ENCODE measurements at places on chromosomes 11 and 22.

DNA sequence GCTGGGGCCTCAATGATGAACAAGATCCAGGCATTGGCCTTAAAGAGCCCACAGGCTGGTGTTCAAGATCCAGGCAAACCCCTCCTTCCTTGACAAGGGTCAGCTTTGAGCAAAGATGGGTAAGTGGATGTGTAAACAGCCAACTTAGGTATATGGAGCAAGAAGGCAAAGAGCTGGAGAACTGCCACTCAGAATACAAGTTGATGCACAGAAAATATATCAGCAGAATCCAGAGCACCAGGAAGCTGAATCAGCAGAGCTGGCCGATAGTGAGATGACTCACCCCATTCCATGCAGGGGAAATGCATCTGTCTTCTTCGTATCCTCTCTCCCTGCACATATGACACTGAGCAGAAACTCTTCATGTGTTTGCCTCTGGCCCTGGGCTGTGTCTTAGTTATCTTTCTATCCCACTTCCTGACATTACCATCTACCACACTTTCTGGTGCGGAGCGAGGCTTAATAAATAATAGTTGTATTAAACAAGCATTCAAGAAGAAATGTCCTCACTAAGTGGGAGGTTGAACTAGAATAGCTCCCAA, 57.8 kb downstream of the ENDOD1 start:
- no peak for DNase-seq

DNA sequence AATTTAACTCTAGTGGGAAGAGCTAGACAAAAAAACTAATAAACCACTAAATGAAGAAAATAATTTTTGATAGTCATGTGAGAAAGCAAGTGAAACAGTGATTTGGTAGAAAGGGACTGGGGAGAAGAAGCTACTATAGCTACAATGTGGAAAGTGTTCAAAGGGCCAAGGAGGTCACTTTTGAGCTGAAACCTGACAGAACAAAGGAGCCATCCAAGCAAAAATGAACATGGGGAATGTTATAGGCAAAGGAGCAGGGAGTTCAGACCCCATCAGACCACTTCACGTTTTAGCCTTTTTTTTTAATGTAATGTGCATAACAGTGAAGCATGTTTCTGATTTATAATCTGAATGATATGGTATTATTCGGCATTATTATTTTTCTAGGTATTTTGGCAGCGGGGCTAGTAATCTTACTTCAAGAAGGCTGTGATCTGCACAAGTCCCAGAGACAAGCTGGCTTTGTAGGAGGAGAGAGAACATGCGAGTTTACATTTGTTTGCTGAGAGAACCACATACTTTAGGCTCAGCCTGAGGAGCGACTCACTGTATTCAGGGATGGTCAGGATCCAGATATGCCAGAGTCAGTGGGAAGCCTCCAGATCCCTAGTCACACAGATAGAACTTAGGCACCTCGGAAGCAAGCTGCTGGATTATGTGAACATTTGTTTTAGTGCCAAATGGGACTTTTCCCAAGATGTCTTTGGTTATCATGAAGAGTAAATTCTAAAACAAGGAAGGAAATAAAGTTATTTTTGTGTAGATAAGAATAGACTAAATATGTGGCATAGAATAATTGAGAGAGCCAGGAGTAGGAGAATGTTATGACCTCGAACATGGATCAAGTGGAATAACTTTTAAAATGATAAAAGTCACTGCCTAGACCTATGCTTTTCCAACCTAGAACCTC, 118.6 kb downstream of the TRIM44 start:
- DNase-seq, result no peak

GRCh38 chr22:42269432-42270175, 849 bp downstream of the TCF20 start:
- peak; percentile 51 for DNase-seq

DNA sequence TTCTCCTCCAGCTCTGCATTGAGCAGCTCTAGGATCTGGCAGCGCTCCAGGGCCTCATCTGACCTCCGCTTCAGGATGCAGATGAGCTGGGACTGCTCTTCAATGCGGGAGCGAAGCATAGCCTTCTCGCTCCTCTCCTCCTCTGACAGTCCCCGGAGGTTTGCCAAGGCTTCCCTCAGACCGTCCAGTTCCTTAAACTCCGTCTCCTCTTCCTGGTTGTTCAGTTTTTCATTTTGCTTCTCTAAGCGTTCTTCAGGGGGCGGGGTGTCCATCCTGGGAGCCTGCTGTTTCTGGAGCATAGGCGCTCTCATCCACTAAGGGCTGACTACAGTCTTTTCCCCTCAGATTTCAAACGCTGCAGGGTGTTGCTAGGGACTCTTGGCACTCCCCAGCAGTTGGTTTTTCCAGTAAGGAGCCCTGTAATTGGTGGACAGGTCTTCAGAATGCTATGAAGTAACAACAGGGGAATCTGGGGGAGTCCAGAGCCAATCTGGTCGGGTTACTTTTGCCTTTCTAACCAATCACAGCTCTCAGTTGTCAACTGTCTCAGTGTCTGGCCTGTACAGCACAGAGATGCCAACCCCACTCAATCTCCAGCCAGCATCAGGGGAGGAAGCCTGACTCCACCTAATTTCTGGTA, at the start of gene CCDC89:
CCDC89 (minus strand) TSS at position 376 of the 640 bp plus-strand sequence; CDS start at position 311, 65 bp downstream.
- peak; percentile 76 for DNase-seq

- DNase-seq, result no peak
Measured at GRCh38 chr11:102120437-102120973, 10.3 kb downstream of the YAP1 start.

DNA sequence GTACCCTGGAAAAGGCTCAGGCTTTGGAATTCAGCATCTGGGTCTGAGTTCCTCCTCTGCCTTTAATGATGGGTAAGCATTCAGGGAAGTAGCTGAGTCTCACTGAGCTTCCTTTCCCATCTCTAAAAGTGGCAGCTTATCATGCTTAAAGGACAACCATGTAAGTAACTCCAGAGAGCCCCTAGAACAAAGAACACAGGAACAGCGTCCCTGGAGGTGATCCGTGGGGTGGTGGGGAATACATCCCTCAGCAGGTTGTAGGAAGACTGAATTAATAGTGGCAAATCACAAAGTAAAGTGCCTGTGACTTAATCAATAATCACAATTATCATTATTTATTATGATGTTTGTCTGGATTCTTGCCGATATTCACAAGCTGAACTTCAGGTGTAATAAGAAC, 114.7 kb upstream of the ISX start:
- no peak for DNase-seq

DNA sequence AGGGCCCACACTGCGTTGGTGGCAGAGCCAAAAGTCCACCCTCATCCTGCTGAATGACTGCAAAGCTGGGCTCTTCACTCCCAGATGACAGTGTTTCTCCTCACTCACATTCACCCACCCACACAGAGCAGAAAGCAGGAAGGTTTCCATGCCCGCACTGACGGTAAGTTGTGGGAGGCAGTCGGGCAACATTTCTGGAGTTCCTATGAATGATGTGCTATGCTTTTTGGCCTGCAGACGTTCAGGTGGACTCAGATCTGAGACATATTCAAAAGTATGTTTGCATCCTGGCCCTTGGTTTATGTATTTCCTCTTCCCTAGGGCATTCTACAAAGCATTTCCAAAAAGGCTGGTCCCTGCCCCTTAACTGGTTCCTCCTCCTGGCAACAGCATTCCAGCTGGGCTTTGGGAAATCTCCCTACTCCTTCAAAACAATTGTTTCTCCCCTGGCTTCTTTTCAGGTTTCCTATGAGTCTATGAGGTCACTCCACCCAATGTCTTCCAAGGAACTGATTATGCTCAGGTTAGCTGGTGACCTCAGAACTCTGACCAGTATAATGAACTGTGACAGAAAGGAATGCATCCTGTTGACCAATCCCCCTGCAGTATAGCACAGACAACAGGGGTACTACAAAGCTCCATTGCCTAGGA, 36.4 kb downstream of the PACSIN2 start:
- DNase-seq, result no peak

- DNase-seq, result no peak
Measured at GRCh38 chr11:7520011-7520942, 6.5 kb downstream of the PPFIBP2 start.

- peak; percentile 11 for DNase-seq
Measured at GRCh38 chr11:43419460-43419859, 60.7 kb downstream of the TTC17 start.

All from NCI-H748 treated with DMSO at 0.1 percent for 48 hours (cell line).